CD4-positive, CD25-positive, alpha-beta regulatory T cell (primary cell): ENCODE measurements at places on chromosomes 7 and 10. TPM values are rescaled to one million over a fixed set of nuclear protein-coding genes. Genes with fewer than 3 reads are reported as not detected.

GRCh38 chr7:37524056-37524455, 75.4 kb upstream of the ELMO1 start:
- H3K27ac ChIP-seq = no peak overlapping the region
- no peak overlapping the region for H3K4me3 ChIP-seq
- DNase-seq = no peak
- H3K4me1 ChIP-seq = no peaks in the 10 kb centered on the region
- H3K36me3 ChIP-seq = no peaks in the 10 kb centered on the region

DNA sequence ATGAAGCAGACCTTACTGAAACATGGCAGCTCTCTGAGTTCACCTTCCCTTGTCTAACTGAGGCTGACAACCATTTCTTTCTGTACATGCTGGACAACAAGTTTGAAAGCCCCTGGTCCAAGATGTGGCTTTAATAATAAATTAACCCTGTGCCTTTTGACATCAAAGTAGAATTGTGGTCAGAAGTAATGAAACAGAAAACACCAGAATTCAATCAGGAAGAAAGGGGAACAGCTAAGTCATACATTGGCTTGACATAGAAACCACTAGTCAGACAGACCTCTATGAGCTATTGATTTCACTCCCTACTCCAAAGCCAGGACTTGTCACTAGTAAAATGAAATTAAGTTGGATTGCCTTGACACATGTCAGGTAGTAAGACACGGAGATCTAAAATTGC, 175.2 kb upstream of the ASAH2 start:
- DNase-seq = no peak
- H3K27me3 ChIP-seq = no peaks in the 10 kb centered on the region
- H3K4me3 ChIP-seq = no peak overlapping the region
- no peak overlapping the region for H3K27ac ChIP-seq
- H3K36me3 ChIP-seq = peaks cover 2% of the 10 kb centered on the region
- H3K4me1 ChIP-seq = peaks cover 22% of the 10 kb centered on the region

DNA sequence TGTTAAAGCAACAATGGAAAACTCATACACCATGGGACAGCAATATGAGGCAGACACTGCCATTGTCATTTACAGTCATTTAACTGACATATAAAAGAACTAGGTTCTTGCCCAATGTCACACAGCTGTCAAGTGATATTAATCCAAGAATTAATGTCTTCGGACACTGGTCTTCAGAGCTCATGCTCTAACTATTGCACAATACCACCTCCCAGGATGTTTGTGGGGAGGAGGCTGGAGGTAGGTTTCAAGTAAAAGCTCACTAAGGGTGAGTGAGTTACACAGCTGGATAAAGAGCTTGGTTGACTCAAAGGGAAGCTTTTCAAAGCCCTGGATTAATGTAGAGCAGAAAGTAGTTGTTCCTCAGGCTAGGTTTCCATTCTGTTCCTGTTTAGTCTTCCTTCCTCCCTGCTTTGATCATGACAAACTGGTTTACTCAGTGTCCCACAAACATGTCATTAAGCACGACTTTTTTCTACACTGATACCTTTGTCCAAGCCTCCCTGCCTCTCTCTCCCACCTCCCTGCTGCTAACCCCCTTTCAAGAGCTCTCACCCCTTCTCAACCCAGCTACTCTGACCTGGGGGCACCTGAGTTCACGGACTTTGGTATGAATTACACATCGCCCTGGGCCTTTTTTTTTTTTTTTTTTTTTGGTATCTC, 987 bp upstream of the EXOC6 start:
- peaks cover 11% of the 10 kb centered on the region for H3K4me1 ChIP-seq
- no peak for DNase-seq
- H3K27ac ChIP-seq = no peak overlapping the region
- H3K27me3 ChIP-seq = no peaks in the 10 kb centered on the region

DNA sequence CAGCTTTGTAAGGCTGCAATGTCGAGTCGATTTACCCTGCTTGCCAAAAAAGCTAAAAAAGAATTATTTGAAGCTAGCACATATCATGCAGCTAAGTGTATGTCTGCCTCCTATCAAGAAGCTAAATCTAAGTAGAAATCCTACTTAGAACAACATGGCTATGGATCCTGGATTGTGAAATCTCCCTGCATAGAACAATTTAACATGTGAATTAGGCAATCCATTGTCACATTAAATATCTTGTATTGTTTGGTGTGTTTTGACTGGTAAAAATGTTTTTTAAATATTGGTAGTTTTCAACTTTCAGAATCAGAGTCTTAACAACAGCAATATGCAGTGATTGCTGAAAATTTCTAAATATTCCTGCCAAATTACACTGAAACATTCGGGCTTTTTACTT, 73.3 kb downstream of the SKIDA1 start:
- H3K27me3 ChIP-seq = no peaks in the 10 kb centered on the region
- no peak overlapping the region for H3K4me3 ChIP-seq
- H3K27ac ChIP-seq = no peak overlapping the region
- H3K4me1 ChIP-seq = no peaks in the 10 kb centered on the region
- DNase-seq = no peak
- no peaks in the 10 kb centered on the region for H3K36me3 ChIP-seq

GRCh38 chr10:28880683-28880950, 203.3 kb downstream of the BAMBI start:
- H3K27ac ChIP-seq = no peak overlapping the region
- H3K36me3 ChIP-seq = no peaks in the 10 kb centered on the region
- no peak overlapping the region for H3K4me3 ChIP-seq
- no peaks in the 10 kb centered on the region for H3K27me3 ChIP-seq

GRCh38 chr10:99143011-99143410, 92.6 kb downstream of the HPSE2 start:
- no peaks in the 10 kb centered on the region for H3K4me1 ChIP-seq
- H3K27me3 ChIP-seq = no peaks in the 10 kb centered on the region
- DNase-seq = no peak
- no peak overlapping the region for H3K27ac ChIP-seq

- no peak overlapping the region for H3K4me3 ChIP-seq
- no peaks in the 10 kb centered on the region for H3K36me3 ChIP-seq
- no peaks in the 10 kb centered on the region for H3K4me1 ChIP-seq
- peaks cover 8% of the 10 kb centered on the region for H3K27me3 ChIP-seq
These were observed 21.0 kb upstream of the MYL7 start for GRCh38 chr7:44162179-44162578.

- H3K4me1 ChIP-seq = peaks cover 14% of the 10 kb centered on the region
- peak overlapping the region; percentile 34 for H3K27ac ChIP-seq
- H3K27me3 ChIP-seq = no peaks in the 10 kb centered on the region
- H3K4me3 ChIP-seq = no peak overlapping the region
- no peaks in the 10 kb centered on the region for H3K36me3 ChIP-seq
These were observed 54.4 kb downstream of the ENTPD1 start for GRCh38 chr10:95810198-95810976.

Gene CARD11
- polyA plus RNA-seq = 10.8 TPM

Gene VPS50
- 10.2 TPM for polyA plus RNA-seq
